ENCODE measurements at places on chromosomes 4 and X.

DNA sequence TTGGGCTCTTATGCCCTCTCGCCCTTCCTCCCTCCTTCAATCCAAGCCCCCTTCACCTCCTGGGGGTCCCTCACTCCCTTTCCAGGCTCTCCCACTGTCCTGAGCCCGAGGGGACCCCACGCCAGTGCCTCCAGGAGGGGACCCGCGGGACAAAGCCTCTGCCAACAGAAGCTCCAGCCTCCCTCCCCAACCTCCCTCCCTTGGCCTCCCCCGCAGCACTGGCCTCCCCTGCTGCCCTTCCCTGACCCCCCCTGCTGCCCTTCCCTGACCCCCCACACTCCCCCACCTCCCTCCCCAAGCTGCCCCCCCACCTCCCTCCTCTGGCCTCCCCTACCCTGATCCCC is 71.0 kb upstream of the MXD4 start:
- no peak for DNase-seq

- DNase-seq, result no peak
Measured at GRCh38 chr4:113759696-113760093, 1.8 kb downstream of the CAMK2D start.

- no peak for DNase-seq
Measured at GRCh38 chr4:184500748-184501589, 26.6 kb upstream of the IRF2 start.

GRCh38 chrX:19846995-19847790 is 40.2 kb downstream of the SH3KBP1 start:
- DNase-seq, result no peak

DNA sequence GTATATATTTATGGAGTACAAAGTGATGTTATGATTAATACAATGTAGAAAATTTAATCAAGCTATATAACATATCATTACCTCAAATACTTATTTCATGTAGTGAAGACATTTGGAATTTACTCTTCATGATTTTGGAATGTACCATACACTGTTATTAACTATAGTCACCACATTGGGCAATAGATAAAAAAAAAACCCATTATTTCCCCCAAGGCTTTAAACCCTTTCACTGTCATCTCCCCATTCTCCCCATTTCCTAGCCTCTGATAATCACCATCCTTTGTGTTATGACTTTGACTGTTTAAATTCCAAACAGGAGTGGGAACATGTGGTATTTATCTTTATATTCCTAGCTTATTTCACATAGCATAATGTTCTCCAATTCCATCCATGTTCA is 2189.1 kb upstream of the AGA start:
- DNase-seq, result no peak
